ENCODE measurements at places on chromosomes 11 and 22.

GRCh38 chr22:17976121-17976520 lies 48.2 kb downstream of the MICAL3 start:
- no peak for DNase-seq

DNA sequence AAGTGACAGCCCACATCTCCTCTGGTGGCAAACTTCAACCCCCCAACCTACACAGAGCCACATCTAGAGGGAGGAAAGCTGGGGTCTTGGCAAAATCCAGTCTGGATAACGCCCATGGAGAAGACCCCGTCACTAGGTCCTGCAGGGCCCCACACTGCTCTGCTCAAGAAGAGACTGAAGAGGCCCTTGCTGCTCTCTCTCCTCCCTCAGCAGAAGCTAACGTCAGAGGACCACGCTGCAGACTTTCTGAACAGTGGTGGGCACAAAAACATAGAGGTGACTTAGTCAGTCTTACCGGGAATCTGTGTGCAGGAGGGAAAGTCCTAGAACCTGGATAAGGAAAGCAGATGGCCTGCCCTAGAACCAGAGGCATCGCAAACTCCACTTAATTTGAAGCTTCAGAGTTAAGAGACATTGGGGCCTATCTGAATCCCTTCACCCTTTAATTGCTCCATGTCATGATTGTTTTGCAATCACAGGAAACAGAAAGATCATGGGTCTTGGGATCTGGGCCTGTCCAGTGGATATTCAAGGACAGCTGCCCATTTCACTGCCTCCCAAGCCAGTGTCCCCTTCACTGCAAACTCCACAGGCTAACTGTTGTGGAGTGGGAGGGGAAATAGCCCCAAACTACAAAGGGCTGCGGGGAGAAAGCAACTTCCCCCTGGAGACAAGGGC lies 1.7 kb downstream of the DKK3 start:
- no peak for DNase-seq

- no peak for DNase-seq
Observed at GRCh38 chr11:15901054-15901453, 455.3 kb downstream of the SOX6 start.

DNA sequence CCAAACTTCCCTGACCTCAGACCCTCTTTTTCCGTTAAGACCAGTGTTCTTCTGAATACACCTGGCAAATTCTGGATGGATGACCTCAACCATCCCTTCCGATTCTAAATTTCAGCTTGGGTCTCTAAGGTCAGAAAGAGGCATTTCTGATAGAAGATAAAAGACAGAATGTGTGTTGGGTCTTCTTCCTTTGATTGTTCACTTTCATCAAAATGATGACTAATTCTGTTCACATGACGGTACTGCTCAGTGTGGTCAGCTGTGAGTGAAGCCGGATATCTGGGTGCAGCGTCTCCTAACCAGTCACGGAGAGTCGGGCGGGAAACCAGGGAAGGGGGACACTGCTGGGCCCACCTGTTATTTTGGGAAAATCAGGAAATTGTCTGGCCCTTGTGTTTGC lies 151.6 kb upstream of the NAV2 start:
- DNase-seq = no peak

DNA sequence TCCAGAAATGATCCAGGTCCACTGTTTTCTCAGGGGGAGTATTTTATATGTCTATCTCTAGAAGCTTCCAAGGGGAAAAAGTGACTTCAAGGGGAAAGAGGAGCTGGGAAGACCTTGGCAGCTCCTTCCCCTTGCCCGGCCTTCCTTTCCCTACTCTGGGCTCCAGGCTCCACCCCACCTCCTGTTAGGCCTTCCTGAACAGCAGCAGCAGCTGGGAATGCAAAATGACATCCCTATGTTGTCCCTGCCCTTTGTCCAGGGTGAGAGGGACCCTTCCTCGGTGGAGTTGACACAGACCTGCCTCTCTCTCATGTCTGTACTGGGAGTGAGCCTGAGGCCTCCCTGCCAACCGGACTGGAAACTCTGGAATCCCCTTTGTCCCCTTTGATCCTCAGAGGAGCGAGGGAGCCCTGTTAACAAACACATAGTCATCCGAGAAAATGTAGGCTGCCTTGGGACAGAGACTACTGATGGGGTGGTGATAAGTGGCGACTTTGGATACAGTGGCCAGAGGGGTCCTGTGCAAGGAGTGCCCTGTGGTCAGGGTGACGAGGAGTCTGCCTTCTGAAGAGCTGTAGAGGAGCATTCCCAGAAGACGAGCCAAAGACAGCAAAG lies 9.0 kb upstream of the MALAT1 start:
- DNase-seq = no peak

DNA sequence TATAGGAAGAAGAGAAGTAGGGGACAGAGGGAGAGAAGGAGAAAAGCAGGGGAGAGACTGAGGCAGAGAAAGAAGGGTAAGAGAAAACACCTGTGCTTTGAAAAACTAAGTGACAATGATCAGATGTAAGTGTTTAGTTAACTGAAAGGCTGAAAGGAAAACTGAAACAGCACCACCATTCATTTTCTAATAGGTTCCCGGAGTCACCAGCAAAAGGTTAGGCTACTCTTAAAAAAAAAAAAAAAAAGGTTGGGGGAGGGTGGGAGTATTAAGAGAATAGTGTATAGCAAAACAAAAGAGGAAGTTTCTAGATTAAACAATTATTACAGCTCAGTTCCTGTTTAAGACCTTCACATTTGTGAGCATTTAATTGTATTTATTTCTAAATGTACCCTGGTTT lies 113.8 kb downstream of the CADM1 start:
- no peak for DNase-seq

DNA sequence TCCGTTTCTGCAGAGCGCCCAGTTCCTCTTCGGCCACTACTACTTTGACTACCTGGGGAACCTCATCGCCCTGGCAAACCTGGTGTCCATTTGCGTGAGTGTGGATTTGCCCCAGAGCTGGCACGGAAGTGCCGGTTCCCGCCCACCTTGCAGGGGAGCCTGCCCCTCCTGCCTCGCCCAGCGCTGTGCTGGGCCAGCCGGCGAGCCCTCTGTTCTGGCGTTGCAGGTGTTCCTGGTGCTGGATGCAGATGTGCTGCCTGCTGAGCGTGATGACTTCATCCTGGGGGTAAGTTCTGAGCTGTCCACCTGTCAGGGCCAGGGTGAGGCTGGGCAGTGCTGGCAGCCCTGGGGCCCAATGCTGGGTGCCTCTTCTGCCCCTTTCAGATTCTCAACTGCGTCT lies 29.8 kb downstream of the TPCN2 start:
- no peak for DNase-seq

DNA sequence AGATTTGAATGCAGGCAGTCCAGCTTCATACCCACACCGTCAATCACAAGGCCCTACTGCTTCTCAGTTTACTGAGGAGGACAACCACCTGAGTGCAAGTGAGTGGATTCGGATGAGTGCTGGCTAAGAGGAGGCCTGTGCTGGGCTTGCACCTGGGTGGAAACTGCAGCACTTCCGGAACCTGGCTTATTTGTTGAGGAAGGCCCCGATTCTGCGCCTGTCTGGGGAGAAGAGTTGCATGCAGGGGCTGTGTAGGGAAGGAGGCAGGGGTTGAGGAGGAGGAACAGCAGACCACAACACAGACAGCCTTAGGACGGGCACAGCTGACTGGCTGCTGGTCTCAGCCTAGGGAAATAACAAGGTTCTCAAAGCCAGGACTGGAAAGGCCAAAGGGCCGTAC lies 20.8 kb downstream of the ABTB2 start:
- DNase-seq = no peak

GRCh38 chr11:293852-294661 lies 5.1 kb downstream of the PGGHG start:
- DNase-seq = no peak

DNA sequence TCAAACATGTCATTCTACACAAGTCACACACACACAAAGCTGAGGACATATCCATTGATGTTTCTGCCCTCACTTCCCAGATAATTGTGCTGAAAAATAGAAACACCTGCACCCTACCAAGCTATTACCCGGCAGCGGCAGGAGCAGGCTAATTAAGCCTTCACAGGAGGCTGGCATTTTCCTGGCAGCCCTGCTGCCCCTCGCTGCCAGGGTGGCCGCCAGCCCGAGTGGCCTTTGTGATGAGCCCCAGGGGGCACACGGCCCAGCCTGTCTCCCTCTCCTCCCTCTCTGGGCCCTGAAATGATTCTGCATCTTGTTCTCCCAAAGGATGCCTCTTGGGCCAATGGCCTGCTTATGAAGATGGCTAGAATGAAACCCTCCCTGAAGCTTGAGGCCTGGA lies 76.2 kb upstream of the TP53I11 start:
- no peak for DNase-seq

- DNase-seq = no peak
Observed at GRCh38 chr11:31509051-31509428, 382 bp downstream of the IMMP1L start.

- DNase-seq = no peak
Observed at GRCh38 chr22:22943521-22944267, 56.1 kb downstream of the IGLL5 start.

All from nucleus accumbens (tissue), 56 donors.